Right renal cortex interstitium (tissue), 3 donors: ENCODE measurements at places on chromosomes 11 and 22.

GRCh38 chr11:86497310-86497709 is 122.6 kb downstream of the CCDC81 start:
- DNase-seq, result no peak

- no peak for DNase-seq
Observed at GRCh38 chr11:66084821-66085475, 14.9 kb downstream of the PACS1 start.

GRCh38 chr11:72195518-72196270 is 3.8 kb downstream of the FOLR1 start:
- no peak for DNase-seq

DNA sequence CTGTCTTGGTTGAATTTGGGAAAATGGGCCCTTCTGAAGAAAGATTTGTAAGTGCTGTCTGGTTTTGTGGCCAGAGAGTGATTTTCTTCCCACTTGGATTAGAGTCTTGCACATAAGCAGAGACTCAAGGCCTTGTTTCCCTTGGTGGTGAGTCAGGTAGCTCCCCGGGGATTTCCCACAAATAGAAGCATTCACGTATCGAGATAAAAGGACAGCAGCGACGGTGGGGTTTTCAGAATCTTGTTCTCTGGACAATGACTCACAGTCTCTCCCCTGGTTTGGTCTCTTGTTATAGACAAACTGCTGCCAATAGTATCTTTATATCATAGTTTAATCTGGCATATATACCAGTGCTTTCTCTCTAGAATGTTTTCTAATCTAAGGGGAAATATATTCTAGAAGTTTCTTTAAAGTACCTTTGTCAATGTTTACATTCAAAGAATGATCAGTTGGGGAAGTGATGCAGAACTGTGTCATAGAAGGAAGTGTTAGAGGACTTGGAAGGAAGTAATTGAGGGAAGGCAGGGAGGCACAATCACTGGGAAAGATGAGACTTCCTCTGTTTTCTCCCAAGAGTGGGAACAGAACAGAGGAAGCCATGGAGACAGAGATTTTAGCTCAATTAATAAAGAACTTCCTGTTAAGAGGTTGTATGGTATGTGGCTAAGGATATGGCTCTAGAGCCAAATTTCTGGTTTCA is 18.1 kb downstream of the POLA2 start:
- no peak for DNase-seq

DNA sequence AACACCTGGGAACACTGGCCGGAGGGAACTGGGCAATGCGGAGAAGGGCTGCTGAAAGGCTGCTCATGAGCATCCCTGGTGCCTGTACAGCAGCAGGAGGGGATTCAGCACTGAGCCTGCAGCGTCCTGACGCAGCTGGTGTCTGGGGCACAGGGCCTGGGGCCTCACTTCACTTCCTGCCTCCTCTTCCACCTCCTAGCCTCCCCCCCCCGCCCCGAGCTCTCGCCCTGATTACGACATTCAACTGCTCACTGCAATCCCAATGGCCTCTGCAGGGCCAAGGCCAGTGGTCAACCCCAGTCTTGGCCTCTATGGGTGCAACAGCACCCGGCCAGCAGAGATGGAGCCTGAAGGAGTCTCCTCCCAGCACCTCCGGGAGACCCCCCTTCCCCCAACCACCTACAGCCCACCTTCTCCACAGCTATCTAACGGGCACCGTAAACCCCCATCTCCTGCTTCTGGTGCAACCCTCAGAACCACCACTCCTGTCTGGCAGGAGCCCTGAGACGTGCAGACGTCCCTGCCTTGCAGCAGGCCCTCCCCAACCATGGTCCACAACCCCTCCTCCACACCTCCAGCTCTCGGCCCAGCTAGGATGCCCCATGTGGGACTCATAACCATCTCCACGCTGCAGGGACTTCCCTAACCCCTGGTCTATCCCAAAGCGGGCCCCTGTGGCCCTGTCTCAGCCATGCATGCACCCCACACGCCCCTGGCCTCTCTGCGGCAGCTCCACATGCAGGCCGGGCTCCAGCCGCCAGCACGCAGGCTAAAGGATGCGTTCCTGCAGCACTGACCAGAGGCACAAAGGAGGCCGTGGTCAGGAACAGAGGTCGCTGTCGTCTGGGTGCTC is 38.2 kb downstream of the BRD1 start:
- no peak for DNase-seq

DNA sequence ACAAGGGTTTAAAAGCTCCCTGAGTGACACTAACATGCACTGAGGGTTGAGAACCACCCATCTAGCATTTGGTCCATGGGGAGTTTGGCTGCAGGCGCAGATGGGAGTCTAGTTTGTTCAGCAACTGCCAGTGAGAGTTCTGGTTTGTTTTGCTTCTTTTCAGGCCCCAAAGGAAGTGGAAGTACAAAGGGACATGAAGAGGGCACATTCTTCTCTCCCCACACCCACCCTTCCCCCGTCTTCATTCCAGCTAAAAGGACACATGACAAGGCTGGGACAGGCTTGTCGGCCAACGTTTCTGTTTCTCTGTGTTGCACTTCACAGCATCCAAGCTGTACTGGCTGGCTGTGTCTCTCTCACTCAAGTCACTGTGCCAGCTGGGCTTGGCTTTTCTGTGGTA is 8.2 kb upstream of the ENDOD1 start:
- no peak for DNase-seq

DNA sequence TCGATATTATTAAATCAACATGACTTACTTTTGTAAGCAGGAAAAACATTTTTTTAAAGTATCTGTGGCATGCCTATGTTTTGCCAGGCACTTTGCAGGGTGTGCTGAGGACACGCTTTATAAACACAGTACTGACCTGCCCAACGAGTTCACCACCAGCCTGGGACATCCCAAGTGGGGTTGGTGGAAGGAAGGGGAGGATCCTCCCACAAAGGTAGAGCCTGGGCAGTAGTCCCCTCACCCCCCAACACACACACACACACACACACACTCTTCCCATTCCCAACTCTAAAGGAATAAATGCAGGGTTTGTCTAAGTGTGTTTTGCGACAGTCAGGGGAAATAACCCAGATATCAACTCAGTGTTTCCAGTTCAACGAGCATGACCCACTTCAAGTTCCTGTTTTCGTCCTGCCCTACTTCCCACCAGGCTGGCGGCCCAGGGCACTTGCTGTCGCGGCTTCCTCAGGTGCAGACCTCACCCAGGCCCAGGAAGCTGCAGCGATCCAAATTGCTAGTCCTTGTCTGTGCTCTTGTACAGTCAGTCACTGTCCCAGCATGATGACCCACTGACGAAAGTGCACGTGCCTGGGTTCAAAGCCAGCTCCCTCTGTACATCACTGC is 3.1 kb downstream of the CERK start:
- no peak for DNase-seq

DNA sequence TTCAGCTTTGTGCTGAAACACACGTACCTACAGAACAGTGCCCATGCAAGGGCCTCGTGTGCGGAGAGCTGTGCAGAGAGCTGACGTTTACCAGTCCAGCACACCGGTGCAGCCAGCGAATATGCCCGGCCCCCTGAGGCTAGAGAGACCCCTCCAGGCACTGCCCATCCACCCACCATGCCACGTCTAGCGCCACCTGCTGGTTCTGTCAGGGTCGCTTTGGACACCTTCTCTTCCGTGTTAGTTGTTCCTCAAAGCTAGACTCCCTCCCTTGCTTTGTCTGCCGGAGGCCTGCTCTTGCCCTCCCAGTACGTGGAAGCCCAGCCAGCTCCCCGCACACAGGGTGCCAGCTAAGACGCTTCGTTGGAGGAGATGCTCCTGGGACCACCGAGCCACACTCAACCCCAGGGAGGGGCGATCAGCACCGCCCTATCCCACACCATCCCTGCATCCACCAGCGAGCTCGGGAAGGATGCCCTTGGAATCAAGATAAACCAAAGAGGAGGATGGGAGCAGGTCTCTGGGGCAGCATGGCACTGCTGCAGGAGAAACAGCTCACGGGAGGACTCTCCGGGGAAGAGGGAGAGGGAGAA is 43.4 kb downstream of the CPT1A start:
- no peak for DNase-seq
